ENCODE measurements at places on chromosomes 16 and 17.

DNA sequence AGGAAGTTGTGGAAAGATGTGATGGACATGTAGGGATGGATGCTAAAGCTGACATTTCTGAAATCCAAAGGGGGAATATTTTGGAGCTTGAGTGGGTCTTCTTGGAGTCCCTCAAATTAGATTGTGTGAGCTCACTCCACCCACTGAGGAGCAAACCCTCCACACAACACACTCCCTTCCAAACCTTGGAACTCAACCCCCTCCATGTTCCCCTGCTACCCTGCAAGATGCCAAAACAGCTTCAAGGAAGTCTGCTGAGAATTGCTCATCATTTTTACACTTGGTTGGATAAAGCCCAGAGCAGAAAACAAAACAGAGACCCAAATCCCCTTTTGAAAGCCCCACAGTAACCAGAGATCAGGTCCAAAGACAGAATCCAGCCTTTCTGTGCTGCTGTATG, 103.3 kb upstream of the ERCC4 start:
- DNase-seq: no peak

DNA sequence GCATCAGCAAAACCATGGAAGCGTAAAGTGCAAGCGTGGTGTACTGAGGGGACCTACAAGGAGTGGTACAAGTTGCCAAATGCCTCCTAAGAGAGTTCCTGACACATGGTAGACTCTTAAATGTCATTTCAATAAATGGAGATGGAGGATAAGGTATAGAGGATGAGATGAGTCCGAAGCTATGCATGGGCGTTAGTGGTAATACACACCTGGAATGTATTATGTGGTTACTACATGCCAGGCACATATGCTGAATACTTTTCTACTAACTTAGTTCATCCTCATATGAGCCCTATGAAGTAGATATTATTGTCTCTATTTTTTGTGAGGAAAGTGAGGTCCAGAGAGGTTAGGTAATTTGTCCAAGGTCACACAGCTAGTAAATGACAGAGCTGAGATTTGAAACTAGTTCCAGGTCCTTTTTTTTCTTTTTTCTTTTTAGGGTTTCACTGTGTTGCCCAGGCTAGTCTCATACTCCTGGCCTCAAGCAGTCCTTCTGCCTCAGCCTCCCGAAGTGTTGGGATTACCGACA, 15.5 kb downstream of the YPEL2 start:
- DNase-seq: no peak

- no peak for DNase-seq
Measured at GRCh38 chr17:2821868-2822267, 25.6 kb downstream of the RAP1GAP2 start.

DNA sequence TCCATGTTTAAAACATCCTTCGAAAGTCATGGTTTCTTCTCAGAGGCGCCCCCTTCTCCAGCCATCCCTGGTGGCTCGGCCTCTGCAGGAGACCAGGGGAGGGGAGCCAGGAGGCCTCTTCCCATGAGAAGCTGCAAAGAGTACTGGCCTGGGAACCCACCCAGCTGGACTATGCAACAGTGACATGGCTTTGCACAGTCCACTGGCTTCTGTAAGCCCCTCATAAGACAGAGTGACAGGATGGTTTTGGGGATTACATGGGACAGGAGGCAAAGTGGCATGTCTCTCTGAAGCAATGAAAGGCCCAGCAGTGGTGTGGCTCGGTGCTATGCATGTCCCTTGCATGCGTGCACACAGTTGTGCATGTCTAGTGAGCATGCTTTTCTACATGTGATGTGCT, 99.5 kb downstream of the C16orf78 start:
- no peak for DNase-seq

GRCh38 chr17:38418693-38419507, 9.4 kb upstream of the ARHGAP23 start:
- no peak for DNase-seq

DNA sequence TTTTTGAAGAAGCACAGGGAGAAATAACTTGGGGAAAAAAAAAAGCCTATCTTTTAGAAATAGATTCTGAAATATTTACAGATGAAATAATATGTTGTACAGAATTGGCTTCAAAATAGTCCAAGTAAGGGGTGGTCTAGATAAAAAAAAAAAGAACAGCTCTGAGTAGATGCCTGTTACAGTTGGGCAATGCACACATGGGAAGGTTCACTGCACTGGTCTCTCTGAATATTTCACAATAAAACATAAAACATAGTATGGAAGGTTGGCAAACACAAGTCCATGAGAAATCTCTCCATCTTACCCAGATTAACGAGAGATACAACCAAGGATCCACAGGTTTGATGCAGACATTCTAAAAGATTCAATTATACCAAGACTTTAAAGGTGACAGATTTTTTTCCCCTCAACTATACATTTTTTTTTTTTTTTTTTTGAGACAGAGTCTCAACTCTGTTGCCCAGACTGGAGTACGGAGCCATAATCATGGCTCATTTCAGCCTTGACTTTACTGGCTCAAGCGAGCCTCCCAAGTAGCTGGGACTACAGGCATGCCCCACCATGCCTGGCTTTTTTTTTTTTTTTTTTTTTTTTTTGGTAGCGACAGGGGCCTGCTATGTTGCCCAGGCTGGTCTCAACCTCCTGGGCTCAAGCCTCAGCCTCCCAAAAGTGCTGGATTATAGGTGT, 58.0 kb downstream of the KANSL1 start:
- DNase-seq: no peak

DNA sequence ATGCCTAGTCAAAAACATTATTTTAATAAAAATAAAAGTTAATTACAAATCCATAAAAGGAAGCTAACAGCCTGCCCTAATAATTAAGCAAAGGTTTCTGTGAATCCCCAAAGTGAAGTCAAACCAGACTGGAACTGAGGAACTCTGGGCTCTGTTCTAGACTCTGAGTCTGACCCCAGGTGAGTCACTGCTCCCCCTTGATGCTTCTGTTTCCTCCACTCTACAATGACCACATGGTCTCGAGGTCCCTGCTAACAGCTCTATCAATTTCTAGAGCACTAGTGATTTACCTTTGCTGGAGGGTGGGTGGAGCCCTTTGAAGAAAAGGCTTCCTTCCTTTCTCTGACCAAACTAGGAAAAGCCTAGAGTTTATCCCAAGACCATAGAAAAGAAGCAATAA, 32.4 kb downstream of the XPO6 start:
- no peak for DNase-seq

DNA sequence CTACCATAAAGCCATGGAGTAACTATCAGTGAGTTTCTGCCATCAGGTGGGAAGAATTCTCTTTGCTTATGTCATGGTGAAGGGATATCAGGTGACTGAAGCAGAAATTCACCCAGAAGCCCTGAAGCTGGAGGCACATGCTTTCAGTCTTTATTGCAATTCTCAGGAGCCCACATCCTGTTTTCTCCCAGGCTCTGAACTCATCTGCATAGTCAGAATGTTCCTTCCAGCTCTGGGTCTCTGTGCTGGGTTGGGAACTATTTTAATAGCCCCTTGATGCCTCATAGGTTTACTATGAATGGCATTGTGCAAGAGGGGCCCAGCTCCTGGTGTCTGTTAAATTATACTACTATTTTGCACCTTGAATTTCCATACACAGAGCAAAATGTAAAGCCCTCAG, 198.4 kb upstream of the SOX9 start:
- DNase-seq: no peak

GRCh38 chr16:65077181-65077580, 44.7 kb downstream of the CDH11 start:
- no peak for DNase-seq

DNA sequence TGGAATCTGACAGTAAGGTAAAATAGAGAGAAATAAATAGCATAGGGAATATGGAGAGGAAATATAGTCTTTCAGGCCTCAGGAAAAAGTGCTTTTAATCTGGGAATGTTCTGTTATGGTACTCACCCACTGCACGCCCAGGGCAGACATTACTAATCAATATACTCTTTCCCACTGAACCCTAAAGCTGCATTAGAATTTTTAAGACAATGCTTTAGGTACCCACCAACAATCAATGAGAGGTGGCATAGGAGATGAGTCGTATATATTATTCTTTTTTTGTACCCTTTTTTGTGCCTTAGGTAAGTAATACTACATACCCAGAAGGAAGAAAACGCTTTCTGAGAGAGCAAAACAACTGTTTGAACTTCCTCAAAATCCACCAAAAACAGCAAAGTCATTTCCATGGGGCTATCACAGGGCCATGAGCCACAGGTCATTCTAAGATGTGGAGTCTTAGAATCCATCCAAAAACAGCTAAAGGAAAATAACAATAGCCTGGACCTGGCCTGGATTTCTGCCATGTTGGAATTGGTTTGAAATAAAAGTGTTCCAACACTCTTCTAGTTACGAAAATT, 542.1 kb downstream of the XYLT1 start:
- DNase-seq: no peak

- no peak for DNase-seq
Measured at GRCh38 chr16:50539822-50540710, 8.1 kb upstream of the NKD1 start.

DNA sequence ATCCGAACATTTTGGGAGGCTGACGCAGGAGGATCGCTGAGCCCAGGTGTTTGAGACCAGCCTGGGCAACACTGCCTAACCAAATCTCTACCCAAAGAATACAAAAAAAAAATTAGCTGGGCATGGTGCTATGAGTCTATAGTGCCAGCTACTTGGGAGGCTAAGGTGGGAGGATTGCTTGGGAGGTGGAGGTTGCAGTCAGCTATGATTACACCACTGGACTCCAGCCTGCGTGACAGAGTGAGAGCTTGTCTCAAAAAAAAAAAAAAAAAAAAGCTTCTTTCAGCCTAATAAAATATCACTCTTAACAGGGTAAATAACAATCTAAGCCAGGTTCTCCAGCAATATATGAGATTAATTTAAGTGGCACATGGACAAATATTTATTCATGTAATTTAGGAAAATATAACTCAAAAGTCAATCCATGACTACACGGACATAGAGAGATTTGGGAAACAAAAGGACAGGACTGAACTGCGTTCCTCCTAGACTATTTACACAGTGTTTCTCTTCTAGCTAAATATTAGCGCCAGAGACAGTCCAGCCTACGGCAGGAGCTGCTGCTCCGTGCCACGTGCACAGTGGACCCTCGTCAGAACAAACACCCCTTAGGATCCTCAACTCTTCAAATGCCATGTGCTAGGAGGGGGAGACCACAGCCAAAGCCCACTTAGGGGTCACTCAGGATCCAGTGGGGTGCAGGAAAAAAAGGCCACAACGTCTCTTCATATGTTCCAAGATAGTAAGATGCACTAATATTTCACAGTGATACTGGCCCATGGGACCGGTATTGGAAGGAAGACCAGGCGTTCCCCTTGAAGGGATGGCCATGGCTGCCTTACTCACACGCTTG, 8.7 kb downstream of the USP36 start:
- no peak for DNase-seq

DNA sequence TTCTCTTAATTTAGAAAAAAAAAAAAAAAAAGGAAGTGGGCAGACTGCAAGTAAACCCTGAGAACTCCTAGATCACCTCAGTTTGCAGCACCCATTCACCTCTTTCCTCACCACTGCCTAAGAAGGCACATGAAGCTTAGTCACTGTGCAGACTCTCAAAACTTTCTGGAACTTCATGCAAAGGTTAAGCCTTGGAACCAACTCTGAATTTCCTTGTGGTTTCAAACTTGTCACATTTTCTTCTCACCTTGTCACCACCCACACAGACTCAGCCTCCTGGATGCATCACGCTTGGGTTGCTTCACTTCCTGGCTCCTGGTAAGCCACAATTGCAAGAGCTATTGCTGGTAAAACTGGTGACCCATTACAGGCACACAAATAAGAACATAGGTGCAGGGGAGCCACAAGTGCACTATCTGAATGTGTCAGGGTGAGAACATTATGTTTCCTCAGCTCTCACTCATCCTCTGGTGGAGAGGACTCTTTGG, 15.0 kb upstream of the CPD start:
- DNase-seq: peak; percentile 45

- no peak for DNase-seq
Measured at GRCh38 chr17:6483507-6483906, 39.3 kb downstream of the PIMREG start.

DNA sequence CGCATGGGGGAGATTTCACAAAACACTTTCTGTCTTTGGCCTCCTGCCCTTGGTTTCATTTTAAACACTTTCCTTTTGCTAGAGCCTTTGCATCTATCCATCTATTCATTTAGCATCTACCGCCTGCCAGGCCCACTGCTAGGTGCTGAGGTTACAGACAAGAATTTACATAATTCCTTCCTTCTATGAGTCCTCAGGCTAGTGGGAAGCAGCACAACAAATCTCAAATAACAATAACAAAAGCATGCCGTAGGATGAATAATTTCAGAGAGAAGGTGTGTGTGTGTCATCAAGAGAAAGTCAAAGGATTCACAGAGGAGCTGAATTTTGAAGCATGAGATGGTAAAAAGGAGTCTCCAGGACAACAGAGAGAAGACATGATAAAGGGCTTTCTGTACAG, 6.1 kb upstream of the SLC46A1 start:
- no peak for DNase-seq

DNA sequence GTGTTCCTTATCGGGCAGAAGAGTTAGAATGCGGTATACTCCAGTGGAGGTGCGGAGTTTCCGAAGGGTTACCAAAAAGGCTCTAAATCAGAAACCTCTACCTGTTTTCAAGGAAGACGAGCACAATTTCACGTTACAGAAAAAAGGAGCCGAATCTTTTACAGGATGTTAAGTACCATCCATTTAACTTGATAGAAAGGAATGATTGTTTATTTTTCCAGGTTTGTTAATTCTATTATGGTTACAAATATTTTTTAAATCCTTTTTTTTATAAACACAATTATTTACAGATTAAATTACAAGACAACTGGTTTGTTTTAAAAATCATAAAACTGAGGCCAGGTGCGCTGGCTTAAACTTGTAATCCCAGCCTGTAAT, 18.2 kb downstream of the ZNF213 start:
- no peak for DNase-seq

GRCh38 chr17:80717720-80718083, 173.1 kb downstream of the RPTOR start:
- DNase-seq: no peak

GRCh38 chr16:65119435-65119834, 2.4 kb downstream of the CDH11 start:
- no peak for DNase-seq

DNA sequence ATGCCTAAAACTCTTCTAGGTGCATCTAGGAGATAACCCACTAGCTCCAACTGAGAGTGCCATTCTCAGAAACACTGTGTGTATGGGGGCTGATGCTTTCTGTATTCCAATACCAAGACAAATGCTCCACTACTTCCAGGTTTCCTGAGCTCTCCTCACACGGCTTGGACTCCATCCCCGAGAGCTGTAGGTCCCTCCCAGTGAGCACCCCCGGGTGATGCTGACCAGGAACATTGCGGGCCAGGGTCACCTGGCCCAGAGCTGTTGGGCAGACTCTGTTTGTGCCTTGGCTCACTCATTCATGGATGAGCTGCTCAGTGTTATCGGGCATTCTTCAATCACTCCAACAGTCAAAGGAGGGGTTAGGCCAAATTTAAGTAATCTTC, 7.0 kb downstream of the CUEDC1 start:
- no peak for DNase-seq

- no peak for DNase-seq
Measured at GRCh38 chr16:85935391-85935973, 36.5 kb downstream of the IRF8 start.

DNA sequence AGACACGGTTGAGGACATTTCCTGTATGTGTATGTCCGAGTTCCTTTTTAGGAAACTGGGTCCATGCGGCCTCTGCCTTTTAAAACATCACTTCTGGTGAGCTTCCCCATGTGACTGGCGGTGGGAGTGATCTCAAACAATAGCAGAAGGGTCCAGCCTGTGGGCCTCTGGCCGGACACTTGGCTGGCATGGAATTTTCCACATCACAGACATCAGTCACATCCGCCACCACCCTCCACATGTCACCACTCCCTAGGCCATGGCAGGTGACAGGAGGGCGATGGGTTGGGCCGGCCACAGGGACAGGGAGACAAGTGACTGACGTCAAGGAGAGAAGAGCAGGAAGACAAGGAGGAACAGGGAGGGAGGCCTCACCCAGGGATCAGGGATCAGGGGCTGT, 83.7 kb downstream of the DNAH17 start:
- DNase-seq: no peak

All from T follicular helper cell (primary cell).